ENCODE measurements at places on chromosomes 6 and 20.

DNA sequence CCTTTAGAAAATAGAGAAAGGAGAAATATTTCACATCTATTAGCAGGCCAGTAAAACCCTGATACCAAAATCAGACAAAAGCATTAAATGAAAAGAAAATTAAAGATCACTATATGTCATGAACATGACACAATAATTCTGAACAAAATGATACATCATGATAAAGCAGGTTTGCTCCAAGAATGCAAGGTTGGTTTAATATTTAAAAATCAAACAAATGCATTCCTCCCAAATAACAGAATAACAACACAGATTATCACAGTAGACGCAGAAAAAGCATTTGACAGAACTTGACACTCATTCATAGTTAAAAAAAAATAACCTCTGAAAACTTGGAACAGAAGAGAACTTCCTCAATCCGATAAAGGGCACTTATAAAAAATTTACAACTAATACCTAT lies 22.9 kb upstream of the ARMC2 start:
- DNase-seq = no peak

GRCh38 chr20:63117151-63117550 lies 98.8 kb downstream of the YTHDF1 start:
- DNase-seq = no peak

GRCh38 chr6:17505062-17505476 lies 95.0 kb upstream of the FAM8A1 start:
- no peak for DNase-seq

- no peak for DNase-seq
Observed at GRCh38 chr6:15376900-15377487, 131.1 kb downstream of the JARID2 start.

- DNase-seq = no peak
Observed at GRCh38 chr6:33088258-33088930, 12.6 kb downstream of the HLA-DPB1 start.

GRCh38 chr6:169034516-169035167 lies 219.0 kb downstream of the THBS2 start:
- DNase-seq = no peak

DNA sequence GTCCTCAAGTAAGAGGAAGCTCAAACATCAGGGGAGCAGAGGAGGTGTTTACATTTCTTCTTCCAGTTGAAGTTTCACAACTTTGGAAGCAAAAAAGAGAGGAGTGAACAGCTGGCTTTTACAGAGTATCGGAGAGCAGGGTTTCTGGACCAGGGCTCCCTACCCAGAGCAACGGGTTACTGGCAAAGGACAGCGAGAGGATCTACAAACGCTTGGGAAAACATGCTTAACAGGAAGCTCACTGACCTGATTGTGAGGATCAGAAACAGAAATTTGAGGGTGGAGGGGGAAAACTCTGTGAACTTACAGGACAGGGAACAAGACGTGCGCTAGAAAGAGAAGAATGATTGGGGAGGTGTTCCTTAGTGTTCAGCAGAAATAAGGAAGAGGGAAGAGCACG lies 85.7 kb upstream of the TAB2 start:
- no peak for DNase-seq

GRCh38 chr6:158818581-158819212 lies 471 bp downstream of the EZR start:
- peak; percentile 57 for DNase-seq

DNA sequence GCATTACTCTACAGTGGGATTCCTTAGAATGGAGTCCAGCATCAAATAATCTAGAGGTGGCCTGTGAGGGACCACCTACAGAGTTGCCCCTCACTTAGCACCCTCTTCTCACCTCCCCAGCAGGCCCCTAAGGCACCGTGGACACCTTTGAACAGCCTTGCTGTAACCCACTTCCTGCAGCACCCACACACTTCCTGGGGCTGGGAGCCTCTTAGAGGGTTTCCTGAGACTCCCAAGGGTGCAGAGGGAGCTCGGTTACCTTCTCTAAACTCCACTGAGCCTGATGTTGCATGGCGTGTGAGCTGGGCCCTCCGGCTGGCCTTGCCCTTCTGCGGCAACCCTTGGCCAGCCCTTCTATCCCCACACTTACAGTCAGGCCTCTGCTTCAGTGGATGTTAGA lies 7.3 kb upstream of the SIRPG start:
- no peak for DNase-seq

DNA sequence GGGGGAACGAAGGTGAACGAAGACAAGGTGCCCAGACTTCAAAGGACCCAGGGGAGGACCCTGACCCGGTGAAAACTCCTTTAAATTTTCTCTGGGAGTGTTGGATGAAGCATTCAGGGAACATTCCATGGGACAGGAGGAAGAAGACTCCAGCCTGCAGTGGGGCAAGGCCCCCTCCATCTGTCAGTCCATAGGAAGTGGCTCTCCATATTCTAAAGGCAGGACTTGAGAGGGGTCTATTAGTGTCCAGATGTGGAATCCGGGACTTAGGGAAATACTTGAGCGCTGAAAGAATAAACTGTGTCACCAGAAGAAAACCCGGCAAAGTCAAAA lies 3.2 kb upstream of the BPIFA2 start:
- DNase-seq = no peak

GRCh38 chr6:7175462-7175861 lies 67.7 kb downstream of the RREB1 start:
- DNase-seq = no peak

GRCh38 chr6:71473926-71474325 lies 185.3 kb downstream of the OGFRL1 start:
- DNase-seq = no peak

GRCh38 chr6:23245572-23245971 lies 676.2 kb downstream of the HDGFL1 start:
- DNase-seq = no peak

GRCh38 chr20:58893355-58894120 lies 41.0 kb downstream of the GNAS start:
- no peak for DNase-seq

DNA sequence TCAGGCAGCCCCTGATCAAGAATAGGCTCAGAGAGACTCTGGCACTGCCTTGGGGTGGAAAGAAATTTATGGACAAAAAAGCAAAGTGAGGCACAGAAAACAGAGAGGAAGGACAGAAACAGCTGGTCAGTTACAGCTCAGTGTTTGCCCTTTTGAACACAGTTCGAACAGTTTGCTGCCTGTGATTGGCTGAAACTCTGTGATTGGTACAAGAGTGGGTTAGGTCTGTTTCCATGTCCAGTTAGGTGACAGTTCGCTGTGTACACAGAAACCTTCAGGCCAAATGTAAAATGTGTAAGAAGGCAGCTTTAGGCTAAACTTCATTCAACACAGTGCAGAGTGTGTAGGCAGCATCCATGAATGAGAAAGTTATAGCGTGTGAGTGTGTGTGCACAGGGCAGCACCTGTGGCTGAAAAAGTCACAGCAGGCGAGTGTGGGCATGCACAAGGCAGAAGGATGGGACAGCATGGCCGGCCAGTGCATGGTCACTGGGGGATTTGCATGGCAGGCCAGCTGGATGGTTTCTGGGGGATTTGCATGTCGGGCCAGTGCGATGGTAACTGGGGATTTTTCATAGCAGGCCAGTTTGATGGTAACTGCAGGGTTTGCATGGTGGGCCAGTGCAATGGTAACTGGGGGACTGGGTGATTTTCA lies 75.4 kb upstream of the FRMD1 start:
- no peak for DNase-seq

GRCh38 chr20:53656293-53657202 lies 62.9 kb upstream of the ZNF217 start:
- no peak for DNase-seq

DNA sequence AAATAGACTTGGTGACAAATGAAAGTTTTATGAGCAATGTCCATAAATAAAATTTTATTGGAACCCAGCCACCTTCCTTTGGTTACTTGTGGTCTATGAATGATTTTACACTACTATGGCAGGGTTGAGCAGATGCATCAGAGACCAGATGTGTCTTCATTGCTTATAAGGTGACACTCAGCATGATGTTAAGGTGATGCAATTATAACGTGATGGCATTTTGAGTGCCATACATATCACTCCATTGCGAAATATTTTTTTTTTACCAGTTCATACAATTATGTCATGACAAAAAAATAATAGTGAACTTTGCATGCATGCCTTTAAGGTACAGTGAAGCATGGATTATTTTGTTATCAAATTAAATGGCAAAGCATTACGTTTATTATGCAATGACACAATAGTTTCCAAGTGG lies 96.0 kb downstream of the ADTRP start:
- no peak for DNase-seq

Measured in retina (tissue), 1 donor.